OCI-M1 (cell line): ENCODE measurements at places on chromosomes 5 and 9.
A peak's percentile ranks its signal among the peaks of the same experiment; 100 is the strongest.

DNA sequence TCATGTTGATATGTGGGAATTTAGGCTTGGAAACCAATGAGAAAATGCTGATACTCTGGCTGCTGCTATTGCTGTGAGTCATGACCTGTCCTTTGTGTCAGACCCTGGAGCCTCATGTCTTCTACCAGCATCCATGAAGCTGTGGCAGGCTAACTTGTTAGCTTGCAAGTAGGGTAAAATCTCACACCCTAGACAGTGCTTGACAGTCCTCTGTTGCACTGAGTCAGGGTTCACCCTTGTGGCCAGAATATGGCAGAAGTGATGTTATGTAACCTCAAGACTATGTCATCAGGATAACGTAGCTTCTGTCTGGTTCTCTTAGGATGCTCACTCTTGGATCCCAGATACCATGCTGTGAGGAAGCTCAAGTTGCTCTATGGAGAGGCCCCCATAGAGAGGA, 110.8 kb downstream of the LHX2 start:
- no peak for DNase-seq

DNA sequence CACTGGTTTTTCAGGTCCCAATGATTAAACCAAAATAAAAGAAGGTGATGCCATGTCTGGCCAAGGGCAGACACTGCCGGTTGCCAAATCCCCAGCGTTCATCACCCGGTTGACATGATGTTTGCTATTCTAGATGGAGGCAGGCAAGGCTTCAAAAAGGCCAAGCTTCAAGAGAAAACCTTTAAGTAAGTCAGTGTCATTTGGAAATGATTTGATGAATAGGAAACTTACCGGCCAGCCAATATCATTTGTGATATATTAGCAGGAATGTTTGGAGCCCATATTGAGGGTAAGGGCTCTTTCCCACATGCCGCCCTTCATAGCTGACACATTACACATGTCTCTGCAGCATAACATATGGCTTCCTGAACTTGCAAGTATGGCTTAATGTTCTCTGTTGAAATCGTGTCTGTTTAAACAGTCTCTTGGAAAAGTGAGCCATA, 89.5 kb upstream of the TTC23L start:
- DNase-seq = no peak

DNA sequence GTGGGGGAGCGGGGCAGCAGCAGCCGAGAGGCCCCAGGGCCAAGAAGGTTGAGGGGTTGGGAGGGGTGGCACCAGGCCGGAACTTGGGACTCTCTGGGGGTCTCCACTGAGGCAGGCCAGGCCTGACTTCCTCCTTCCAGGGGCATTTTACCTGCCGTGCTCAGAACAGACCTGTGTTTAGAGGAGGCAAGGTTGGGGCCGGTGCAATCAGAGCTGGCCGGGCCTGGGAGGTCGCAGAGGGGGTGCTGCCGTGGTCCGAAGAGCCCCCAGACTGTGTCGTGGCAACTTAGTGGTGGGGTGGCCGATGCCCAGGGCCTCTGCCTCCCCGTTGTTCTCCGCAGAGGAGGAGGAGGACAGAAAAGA, 21.8 kb downstream of the GLT6D1 start:
- no peak for DNase-seq

DNA sequence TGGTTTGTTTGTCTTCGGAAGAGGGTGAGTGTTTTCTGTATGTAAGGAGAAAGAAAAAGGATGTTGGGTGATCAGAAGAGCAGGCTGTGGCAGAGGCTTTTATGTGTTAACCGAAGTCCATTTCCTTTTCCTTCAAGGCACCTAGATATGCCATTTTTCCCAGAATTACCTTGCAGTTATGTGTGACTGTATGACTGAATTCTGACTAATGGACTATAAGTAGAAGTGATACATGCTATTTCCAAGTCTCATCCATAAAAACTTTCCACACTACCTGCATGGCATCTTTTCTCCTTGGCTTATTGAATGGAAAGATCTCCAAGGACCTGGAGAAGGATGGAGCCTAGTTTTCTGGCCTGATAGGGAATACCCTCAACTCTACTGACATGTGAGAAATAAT, 10.6 kb upstream of the NDUFS4 start:
- no peak for DNase-seq

DNA sequence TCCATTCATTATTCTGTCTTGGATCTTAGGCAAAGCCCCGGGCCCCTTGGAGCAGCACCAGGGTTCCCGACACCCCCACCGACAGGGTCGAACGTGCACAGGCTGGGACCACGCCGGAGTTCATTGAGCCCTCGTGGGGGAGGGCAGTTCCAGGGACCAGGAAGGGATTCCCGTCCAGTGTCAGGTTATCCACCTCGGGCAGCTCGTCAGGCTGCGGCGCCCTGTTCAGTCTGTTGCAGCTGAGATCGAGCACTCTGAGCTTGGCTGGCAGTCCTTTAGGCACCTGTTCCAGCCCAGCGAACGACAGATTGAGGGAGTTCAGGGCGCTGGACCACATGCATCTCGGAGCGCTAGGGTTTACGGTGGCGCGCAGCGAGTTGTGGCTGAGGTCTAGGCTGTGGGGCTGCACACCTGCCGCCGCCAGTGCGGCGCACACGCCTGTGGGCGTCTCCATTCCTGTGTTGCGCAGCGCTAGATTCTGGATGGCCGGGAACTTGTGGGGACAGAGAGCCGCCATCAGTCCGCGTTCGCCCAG, 1.1 kb downstream of the CD14 start:
- no peak for DNase-seq

DNA sequence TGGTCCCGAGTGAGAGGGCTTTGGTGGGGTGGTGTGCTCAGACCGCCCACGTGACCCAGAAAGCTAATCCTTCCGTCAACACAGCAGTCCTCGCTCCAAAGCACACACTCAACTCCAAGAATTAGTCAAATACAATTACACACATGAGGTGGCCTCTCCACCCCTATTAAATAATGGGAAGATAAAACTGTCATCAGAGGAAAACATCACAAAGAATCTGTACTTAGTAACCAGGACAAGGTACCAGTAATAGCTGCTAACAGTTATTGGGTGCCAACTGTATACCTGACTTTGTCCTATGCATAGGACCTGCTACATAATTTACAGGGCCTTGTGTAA, 222.8 kb downstream of the HSPA4 start:
- no peak for DNase-seq

GRCh38 chr5:74021126-74021525, 395.1 kb downstream of the ARHGEF28 start:
- no peak for DNase-seq

GRCh38 chr5:56480705-56481427, 247.7 kb upstream of the ANKRD55 start:
- DNase-seq = peak; percentile 62

DNA sequence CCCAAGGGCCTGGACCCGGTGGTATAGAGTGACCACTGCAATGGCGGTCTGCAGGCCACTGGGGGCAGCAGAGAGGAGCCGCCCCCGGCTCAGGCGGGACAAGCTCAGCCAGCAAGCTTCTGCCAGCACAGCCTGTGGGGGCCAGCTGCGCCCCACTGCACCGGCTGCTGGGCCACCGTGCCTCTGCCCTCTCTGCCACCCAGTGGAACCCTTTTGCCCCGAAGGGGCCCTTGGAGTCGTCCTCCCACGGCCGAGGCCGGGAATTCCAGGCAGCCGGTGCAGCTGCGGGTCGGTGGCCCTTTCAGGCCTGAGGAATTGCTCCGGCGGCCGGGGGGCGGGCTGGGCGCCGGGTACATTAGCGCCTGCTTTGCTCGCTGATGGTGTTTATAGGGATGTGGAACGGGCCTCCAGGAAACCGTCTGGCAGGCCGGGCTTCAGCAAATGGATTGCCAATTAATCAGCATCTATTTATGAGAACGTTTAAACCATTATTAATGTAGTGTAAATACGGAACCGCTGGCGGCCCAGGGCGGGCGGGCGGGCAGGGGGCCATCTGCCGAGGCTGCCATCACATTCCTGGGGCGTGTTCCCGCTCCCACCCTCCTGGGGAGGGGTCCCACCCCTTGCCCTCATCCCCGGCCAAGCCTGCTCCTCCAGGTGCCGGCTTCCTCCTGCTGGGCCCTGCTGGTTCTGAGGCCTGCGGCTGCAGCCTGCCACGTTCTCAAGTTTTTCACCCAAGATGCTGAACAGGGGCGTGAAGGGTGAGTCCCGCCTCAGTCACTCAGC, 127.4 kb downstream of the BARX1 start:
- peak; percentile 39 for DNase-seq

DNA sequence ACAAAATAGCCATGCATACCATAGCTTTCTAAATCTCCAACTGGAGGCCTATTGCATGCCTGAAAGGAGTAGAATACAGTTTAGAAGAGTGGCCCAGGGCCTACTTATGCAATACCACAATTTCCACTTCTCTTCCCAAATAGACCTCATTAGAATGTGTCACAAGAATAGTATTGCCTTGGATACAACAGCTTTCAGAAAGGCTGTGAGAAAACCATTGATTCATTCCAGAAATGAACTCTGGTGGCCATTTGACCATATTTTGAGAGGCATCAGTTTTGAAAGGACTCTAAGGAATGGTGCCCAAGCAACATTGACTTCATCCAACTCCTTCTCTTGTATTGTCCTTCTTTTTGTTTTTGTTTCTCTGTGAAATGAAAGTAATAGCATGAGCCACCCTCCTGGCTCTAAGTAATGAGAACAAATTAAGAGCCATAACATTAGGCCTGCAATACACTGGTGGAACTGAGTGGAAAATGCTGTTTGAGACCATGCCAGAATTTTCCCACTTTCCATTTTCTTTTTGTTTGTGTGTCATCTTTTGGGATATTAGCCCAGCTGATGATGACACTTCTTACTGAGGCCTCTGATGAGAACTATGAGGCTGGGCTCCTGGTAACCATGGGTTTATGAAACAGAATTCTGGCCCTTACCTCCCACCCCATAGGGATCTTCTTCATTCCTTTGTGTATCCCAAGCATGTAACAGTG, 90.2 kb downstream of the TMEM174 start:
- no peak for DNase-seq

DNA sequence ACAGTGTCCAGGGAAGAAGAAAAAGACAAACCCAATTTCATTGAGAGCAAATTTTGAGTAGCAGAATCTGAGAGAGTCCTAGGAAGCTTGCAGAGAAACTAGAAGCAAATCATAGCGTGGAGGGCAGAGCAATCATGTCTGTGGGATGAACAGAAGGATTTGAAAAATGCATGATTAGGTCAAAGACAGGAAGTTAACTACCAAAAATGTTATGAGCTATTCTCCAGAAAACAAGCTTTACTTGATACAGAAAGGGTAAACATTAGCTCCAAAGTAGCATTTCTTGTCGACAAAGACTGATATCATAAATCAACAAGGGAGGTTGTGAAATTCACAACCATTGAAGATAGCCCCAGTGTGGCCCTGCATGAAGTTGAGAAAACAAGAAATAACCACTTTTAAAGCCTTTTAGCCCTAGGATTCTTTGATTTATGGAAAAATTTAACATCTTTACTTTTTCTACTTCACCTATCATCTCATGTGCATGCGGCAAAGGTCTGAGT, 97.7 kb upstream of the MEGF10 start:
- no peak for DNase-seq

DNA sequence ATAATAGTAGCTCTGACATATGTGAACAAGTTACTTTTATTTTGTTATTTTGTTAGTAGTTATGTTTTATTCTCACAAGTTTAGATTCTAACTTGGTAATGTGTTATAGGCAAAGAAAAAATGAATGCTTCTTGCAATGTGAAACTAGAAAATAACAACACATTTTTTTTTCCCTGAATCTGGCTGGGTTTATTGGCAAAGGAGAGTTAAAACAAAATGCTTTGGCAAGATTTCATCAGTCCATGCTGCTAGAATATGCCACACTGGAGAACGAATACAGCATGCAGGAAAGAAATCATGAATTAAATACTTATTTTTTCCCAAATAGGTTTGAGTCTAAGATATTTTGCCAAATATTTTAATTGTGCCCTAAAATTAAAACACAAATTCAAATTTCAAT, 1048.1 kb upstream of the ACO1 start:
- DNase-seq = no peak

- DNase-seq = peak; percentile 43
Measured at GRCh38 chr5:83414601-83415000, 56.9 kb upstream of the VCAN start.

DNA sequence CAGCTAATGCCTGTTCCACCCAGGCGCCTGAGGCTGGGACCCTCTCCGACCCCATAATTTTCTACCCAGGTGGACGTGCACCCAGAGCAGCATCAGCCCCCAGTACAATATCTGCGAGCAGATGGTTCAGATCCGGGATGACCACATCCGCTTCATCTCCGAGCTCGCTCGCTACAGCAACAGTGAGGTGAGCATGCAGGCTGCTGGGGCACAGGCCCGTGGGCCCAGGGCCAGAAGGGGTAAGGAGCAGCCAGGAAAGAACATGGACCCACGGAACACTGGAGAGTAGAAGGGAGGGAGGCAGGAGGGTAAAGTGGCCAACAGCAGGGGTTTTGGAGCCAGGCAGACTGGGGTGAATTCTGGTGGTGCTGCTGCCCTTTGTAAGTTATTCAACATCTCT, 45.7 kb downstream of the CYFIP2 start:
- no peak for DNase-seq

DNA sequence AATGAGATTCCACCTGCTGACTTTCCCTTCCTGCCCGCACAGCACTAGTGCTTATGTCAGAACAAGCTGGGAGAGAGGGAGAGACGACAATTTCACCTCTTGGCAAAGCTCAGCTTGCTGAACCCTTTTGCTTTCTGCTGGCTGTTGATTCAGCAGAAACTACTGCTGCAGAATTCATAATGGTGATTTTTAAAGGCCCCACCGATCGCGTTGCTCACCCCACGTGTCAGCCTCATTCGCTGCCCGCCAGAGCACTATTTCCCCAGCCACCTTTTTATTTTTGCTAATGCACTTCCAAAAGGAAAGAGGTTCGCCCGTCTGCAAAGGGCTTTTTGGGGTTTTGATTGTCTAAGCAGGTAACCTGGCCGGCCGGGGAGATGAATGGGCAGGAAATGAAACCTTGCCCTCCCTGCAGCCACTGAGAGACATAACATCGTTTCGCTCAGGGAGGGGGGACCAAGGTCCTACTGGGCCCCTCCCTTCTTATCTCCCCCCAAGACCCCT, 1.3 kb downstream of the PPP2R2B start:
- DNase-seq = no peak

GRCh38 chr5:9927106-9927505, 297.0 kb upstream of the TAS2R1 start:
- DNase-seq = no peak

- no peak for DNase-seq
Measured at GRCh38 chr5:167709625-167710024, 581.8 kb upstream of the WWC1 start.

DNA sequence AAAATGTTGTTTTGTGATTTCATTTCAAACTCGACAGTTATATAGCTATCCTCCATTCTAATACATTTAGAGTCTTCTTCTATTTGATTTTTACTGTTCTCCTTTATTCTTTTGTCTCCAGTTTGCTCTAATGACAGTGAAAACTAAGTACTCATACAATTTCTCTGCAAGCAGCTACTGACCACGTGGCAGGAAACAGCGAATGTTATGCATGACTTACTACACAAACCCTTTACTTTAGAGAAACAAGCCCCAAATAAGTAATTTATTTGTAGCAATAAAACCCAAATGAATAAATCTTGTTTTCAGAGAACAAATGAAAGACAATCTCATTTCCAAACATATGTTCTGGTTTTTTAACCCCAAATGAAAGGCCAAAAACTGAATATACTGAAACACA, 41.9 kb downstream of the CDH6 start:
- DNase-seq = no peak

GRCh38 chr9:15430920-15431844, 8.5 kb downstream of the SNAPC3 start:
- DNase-seq = no peak
